ENCODE measurements at places on chromosomes 3 and 15. TPM values are rescaled to one million over a fixed set of nuclear protein-coding genes. Genes with fewer than 3 reads are reported as not detected.

DNA sequence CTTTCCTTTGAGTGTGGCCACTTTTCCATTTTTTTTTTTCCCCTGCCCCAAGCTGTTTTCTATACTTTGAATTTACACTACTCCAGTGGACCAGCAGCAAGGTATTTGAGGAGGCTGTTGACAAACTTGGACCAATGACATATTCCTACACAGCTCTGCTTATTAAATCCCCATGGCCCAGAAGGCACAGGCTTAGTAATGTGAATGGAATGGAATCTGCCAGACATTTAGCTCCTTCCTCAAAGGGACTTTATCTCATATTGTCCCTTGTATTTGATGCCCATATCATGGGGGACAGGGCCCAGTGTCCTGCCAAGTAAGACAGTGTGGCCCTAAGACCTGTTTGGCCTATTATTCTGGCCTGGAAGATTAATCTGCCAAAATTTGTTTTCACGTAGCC is 107.5 kb downstream of the CHCHD6 start:
- no peak for DNase-seq
- no peak overlapping the region for H3K27ac ChIP-seq
- H3K36me3 ChIP-seq: no peaks in the 10 kb centered on the region
- H3K4me1 ChIP-seq: no peaks in the 10 kb centered on the region

GRCh38 chr3:45677033-45677446 is 12.2 kb upstream of the SACM1L start:
- peak overlapping the region; percentile 94 for H3K27ac ChIP-seq
- peaks cover 51% of the 10 kb centered on the region for H3K36me3 ChIP-seq
- no peak overlapping the region for H3K4me3 ChIP-seq
- no peaks in the 10 kb centered on the region for H3K27me3 ChIP-seq
- peaks cover 40% of the 10 kb centered on the region for H3K4me1 ChIP-seq
- peak; percentile 91 for DNase-seq

The SI gene
- total RNA-seq: not detected

The HYAL1 gene
- 3.6 TPM for total RNA-seq

GRCh38 chr3:125179143-125179883 is 33.2 kb downstream of the SLC12A8 start:
- H3K4me3 ChIP-seq: no peak overlapping the region
- H3K36me3 ChIP-seq: no peaks in the 10 kb centered on the region
- H3K27me3 ChIP-seq: no peaks in the 10 kb centered on the region

- no peak for DNase-seq
- H3K36me3 ChIP-seq: no peaks in the 10 kb centered on the region
- H3K27me3 ChIP-seq: no peaks in the 10 kb centered on the region
- H3K27ac ChIP-seq: no peak overlapping the region
These were observed 136.4 kb downstream of the LIPC start for GRCh38 chr15:58568157-58568571.

The ZNF662 gene
- total RNA-seq: 0.19 TPM

GRCh38 chr3:102304550-102304949 is 130.3 kb upstream of the ZPLD1 start:
- DNase-seq: no peak
- H3K36me3 ChIP-seq: no peaks in the 10 kb centered on the region
- no peaks in the 10 kb centered on the region for H3K27me3 ChIP-seq
- no peak overlapping the region for H3K4me3 ChIP-seq
- H3K27ac ChIP-seq: no peak overlapping the region

GRCh38 chr3:195224156-195224979 is 46.6 kb downstream of the XXYLT1 start:
- H3K27me3 ChIP-seq: no peaks in the 10 kb centered on the region
- DNase-seq: no peak
- H3K4me3 ChIP-seq: no peak overlapping the region

GRCh38 chr3:54146506-54147239 is 24.3 kb downstream of the CACNA2D3 start:
- no peaks in the 10 kb centered on the region for H3K27me3 ChIP-seq
- peak; percentile 48 for DNase-seq
- no peak overlapping the region for H3K27ac ChIP-seq
- H3K4me1 ChIP-seq: peaks cover 4% of the 10 kb centered on the region
- H3K36me3 ChIP-seq: no peaks in the 10 kb centered on the region
- no peak overlapping the region for H3K4me3 ChIP-seq

GRCh38 chr3:60188803-60189202 is 1062.4 kb downstream of the FHIT start:
- no peak overlapping the region for H3K27ac ChIP-seq
- no peak for DNase-seq
- H3K27me3 ChIP-seq: no peaks in the 10 kb centered on the region
- no peak overlapping the region for H3K4me3 ChIP-seq
- H3K4me1 ChIP-seq: no peaks in the 10 kb centered on the region

The LRRC2 gene
- total RNA-seq: 72.7 TPM

GRCh38 chr15:73440571-73440970 is 2.4 kb upstream of the REC114 start:
- no peaks in the 10 kb centered on the region for H3K4me1 ChIP-seq
- no peak overlapping the region for H3K4me3 ChIP-seq
- no peak overlapping the region for H3K27ac ChIP-seq
- H3K27me3 ChIP-seq: no peaks in the 10 kb centered on the region
- no peaks in the 10 kb centered on the region for H3K36me3 ChIP-seq
- DNase-seq: no peak

The ITIH1 gene
- total RNA-seq: 0.72 TPM

DNA sequence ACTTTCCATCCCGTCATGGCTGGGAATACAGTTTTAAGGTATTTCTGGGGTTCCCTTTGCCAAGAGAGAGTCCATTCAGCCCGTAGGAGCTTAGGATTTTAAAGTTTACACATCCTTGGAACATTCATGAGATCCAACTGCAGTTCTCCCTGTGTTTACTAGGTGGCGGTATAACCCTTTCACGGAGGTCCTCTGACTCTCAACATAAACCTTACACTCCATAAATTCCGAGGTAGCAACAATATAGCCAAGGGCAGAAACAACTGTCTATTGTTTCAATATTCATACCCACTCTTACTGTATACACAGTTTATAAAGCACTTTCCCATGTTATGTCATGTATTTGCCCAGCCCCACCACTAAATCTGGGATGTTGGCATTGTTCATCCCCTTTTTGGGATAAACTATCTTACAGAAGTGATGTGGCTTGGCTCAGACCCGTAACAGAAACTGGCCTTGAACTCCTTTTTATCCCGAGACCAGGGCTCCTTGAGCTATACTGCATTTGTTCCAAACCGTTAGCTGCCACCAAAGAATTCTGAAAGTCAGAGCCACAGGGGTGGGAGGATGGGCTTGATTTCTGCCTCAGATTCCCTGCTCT is 69.2 kb upstream of the COL6A5 start:
- H3K27me3 ChIP-seq: no peaks in the 10 kb centered on the region
- DNase-seq: no peak
- H3K4me3 ChIP-seq: no peak overlapping the region
- H3K36me3 ChIP-seq: no peaks in the 10 kb centered on the region
- H3K27ac ChIP-seq: no peak overlapping the region

DNA sequence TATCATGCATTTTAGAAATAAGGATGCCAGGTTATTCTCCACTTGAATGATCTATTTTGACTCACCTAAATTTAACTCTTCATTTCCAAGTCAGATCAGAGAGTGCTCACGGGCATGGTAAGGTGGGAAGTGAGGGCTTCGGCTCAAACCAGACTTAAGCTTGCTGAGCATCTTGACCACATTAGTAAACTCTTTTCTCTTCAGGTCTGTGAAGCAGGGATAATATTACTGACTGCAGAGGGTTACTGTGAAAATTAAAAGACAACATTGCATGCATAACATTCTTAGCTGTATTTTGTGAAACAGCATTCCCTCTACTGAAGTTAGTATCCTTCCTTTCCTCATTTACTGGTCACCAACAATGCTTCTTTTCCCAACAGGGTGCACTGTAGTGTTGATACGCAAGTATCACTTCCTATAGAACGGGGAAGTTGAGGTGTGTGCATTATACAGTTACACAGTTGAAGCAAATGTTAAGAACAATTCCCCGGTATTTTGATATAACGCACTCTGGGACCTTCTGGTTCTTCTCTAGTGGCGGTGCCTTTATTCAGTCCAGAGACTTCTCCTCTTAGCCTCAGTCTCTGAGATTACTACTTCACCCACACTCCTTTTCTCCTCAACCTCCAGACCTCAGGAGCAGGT is 74.1 kb upstream of the MNS1 start:
- H3K27ac ChIP-seq: no peak overlapping the region
- no peak for DNase-seq

GRCh38 chr15:33679061-33679460 is 289.2 kb upstream of the CHRM5 start:
- H3K27ac ChIP-seq: peak overlapping the region; percentile 76
- DNase-seq: no peak
- peaks cover 28% of the 10 kb centered on the region for H3K4me1 ChIP-seq
- no peaks in the 10 kb centered on the region for H3K27me3 ChIP-seq
- H3K36me3 ChIP-seq: no peaks in the 10 kb centered on the region
- H3K4me3 ChIP-seq: no peak overlapping the region

DNA sequence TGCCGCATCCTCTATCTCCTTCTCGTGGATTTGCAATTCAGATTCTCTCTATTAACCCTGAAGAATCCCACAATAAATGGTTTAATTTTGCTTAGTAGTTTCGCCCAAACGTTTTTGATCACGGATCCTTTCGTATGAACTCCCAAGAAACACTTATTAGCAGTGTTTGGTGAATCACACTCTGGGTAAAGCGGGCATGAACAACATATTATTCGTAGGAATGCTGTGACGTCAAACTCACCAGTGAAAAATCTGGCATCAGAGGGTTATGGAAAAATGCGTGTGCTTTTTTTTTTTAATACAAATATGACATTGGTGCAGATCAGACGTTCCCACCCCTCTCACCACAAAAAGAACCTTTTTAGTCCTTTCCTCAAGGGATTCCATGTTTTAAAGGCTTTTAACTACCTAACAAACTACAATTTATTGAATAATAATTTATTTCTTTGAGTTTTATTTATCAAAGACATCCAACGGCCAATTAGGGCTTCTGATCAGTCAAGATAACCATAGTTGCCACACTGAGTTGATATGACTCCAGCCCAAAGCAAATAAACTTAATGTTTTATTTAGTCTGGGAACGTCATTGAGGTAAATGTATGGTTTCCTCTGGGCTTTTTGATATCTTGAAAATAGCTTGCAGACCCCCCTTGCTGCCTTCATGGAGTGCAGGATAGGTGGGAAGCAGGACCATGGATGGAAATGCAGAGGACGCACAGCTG is 45.5 kb upstream of the CGNL1 start:
- no peak overlapping the region for H3K27ac ChIP-seq
- no peaks in the 10 kb centered on the region for H3K36me3 ChIP-seq
- H3K27me3 ChIP-seq: peaks cover 16% of the 10 kb centered on the region
- DNase-seq: no peak
- no peaks in the 10 kb centered on the region for H3K4me1 ChIP-seq
- H3K4me3 ChIP-seq: no peak overlapping the region

DNA sequence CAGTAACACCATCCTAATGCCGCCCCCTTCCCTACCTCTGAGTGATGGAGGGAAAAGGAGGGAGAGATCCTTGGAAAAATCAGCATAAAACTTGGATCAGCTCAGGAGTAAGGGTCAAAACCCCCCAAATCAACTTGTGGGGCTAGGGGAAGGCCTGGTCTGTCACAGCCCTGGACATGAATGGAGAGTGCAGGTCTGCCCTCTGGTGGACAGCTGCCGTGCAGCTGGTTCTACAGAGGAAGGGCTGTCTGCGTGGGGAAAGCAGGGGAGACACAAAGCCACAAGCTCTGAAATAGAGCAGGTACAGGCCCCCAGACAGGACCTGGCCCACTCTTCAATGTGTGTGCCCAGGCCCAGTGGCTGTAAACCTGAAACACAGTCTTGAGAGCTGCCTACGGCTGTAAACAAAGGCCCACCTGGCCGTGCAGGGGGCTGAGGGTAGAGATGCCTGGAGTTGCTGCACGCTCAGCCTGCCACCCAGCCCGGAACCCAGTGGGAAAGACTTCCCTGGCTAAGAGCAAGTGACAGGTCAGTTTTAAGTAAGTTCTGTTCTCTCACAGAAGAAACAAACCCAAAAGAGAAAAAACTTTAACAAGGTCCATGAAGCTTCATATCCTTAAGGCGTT is 16.4 kb downstream of the CLK3 start:
- H3K4me1 ChIP-seq: no peaks in the 10 kb centered on the region
- peak; percentile 38 for DNase-seq
- H3K27me3 ChIP-seq: no peaks in the 10 kb centered on the region
- H3K27ac ChIP-seq: no peak overlapping the region

The CADM2 gene
- 9.0 TPM for total RNA-seq

The SH3GL3 gene
- not detected for total RNA-seq

All from gastrocnemius medialis (tissue), 4 donors.